Endodermal cell (in vitro differentiated cells): ENCODE measurements at places on chromosomes 4 and X. TPM values are rescaled to one million over a fixed set of nuclear protein-coding genes. Genes with fewer than 3 reads are reported as not detected.

Gene FAM184B
- total RNA-seq, result 0.09 TPM in 1 of 3 replicates, not detected in the others

DNA sequence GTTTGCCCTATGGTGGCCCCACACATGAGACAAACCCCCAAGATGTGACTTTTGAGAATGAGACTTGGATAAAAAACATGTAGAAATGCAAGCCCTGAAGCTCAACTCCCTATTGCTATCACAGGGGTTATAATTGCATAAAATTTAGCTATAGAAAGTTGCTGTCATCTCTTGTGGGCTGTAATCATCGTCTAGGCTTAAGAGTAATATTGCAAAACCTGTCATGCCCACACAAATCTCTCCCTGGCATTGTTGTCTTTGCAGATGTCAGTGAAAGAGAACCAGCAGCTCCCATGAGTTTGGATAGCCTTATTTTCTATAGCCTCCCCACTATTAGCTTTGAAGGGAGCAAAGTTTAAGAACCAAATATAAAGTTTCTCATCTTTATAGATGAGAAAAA is 14.6 kb downstream of the ALB start:
- H3K27me3 ChIP-seq, result no peaks in the 10 kb centered on the region
- no peak overlapping the region for H3K4me3 ChIP-seq
- no peak for DNase-seq
- H3K36me3 ChIP-seq, result no peaks in the 10 kb centered on the region

Gene HTN1
- total RNA-seq, result not detected in 3 replicates

Gene FAM149A
- 2.4 to 2.8 TPM (median 2.4 TPM) in 3 replicates for total RNA-seq
